ENCODE measurements at places on chromosomes 6 and 20. TPM values are rescaled to one million over a fixed set of nuclear protein-coding genes. Genes with fewer than 3 reads are reported as not detected.
A peak's percentile ranks its signal among the peaks of the same experiment; 100 is the strongest.

- peak; percentile 23 for DNase-seq
Observed at GRCh38 chr6:30007132-30007764, 53.8 kb upstream of the POLR1H start.

DNA sequence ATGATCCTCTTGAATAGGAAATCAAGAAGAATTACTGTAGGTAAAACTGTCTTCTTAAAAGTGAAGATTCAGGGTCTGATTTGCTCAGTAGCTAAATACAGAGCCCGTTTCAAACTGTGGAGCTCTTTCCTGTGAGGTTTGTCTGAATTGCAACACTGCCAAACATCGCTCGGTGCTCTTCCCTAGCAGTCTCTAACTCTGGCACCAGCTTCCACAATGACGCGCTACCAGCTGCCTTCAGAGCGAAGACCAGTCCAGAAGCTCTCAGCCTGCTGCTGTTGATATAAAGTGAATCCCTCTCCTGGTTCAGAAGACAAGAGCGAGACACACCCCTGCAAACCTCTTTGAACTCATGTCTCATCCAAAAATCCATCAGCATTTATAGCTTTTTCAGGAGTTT, 447.0 kb downstream of the LMBRD1 start:
- DNase-seq: peak; percentile 63

Gene BIRC7
- not detected for total RNA-seq

Gene GJA10
- total RNA-seq: not detected
